WERI-Rb-1 (cell line): ENCODE measurements at places on chromosomes 12 and 14.

DNA sequence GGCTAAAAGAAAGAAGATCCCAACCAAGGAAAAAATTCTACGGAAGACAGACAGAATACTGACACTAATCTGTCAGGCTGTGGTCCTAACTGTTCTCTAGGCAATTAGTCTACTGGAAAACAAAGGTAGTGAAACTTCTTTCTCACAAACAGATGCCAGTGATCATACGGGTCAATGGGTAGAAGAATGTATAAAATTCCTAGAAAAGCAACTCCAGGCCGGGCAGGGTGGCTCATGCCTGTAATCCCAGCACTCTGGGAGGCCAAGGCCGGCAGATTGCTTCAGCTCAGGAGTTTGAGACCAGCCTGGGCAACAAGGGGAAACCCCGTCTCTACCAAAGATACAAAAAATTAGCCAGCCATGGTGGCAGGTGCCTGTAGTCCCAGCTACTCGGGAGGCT, 64.8 kb downstream of the HECTD4 start:
- no peak for DNase-seq

DNA sequence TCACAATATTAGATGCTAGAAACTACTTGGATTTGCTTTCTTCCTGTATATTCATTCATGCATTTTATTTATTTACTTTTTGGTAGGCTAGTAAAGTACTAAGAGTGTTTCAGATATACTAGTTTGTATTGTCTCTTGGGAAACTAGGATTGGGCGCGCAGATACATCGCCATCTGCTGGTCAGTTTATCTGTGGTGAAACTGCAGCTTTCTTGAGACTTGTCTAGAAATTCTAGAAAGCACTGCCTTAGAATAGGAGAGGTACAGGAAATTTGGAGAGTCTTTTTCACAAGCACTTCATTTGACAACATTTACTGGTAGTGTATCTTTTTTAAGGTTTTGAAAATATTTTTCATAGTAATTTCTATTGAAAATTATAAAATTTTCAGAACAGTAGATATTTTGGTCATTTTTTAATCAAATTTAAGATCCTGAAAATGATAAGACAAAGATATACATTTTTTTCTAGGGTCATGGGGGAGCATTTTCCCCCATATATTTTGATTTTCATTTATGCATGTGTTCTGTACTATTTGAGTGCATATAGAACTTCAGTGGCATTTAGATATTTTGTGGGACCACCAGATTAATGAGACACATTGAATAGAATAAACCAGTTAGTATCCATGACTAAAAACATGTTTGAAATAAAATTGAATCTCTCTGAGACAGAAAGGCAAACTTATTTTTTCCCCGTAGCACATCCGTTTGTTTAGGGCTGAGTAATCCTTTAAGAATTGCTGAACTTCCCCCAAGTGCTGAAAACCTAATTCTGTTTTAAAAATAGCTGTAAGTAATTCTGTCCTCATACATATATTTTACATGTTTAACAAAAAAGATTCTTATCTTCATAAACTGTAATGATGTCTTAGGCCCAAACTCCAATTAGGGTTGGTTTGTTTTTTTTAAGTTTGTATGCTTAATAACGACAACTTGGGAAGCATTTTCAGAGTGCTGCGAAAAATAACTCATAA, 44.5 kb downstream of the SLC38A6 start:
- peak; percentile 47 for DNase-seq

DNA sequence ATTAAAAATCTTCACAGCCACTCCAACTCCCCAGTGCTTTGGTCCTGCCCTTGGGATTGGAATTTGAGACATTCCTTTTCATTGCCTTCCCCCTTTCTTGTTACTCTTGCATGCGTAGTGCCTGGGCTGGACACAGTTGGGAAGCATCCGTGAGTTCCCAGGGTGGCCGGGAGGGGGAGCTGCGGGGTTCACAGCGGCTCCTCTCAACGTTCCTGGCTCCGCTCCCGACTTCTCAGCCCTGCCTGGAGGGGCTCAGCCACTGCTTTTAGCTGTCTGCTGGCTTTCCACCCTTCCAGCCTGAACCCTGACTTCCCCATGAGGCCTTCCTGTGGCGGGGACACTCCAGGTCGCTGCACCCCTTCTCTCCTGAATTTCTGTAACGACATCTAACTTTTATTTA, 3.2 kb downstream of the TEX52 start:
- DNase-seq = peak; percentile 81

DNA sequence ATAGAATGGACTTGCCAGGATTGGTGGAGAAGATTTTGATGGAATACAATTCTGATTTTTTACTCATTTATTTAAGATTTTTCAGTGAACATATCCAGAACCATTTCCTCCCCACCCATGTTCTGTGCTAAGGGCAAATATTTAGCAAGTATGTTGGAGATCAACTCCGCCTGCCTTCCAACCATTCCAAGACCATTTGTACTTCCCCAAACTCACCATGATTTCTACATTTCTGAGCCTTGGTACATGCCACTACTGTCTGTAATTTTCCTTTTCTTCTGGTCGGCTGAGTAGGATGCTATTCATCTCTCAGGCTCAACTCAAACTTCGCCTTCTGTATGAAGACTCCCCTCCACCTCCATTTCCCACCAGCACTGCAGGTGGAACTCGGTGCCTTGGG, 150.6 kb downstream of the NTF3 start:
- DNase-seq = no peak

DNA sequence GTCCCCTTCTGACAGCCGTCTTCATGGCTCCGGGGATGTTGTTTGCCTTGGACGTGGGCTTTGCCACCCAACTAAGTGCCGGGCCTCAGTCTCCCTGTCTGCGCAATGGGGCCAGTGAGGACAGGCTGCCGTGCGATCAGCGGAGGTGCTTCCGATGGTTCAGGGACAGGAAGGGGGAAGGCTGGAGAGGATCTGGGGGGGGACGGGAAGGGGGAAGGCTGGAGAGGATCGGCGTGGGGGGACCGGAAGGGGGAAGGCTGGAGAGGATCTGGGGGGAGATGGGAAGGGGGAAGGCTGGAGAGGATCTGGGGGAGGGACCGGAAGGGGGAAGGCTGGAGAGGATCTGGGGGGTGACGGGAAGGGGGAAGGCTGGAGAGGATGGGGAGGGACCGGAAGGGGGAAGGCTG, 3.4 kb downstream of the MMP17 start:
- peak; percentile 61 for DNase-seq

- DNase-seq = no peak
Measured at GRCh38 chr14:49961270-49962222, 68.7 kb downstream of the ARF6 start.
